ENCODE measurements at places on chromosomes 11 and 22.

GRCh38 chr11:68039526-68040086 is 781 bp downstream of the TCIRG1 start:
- no peak for DNase-seq

DNA sequence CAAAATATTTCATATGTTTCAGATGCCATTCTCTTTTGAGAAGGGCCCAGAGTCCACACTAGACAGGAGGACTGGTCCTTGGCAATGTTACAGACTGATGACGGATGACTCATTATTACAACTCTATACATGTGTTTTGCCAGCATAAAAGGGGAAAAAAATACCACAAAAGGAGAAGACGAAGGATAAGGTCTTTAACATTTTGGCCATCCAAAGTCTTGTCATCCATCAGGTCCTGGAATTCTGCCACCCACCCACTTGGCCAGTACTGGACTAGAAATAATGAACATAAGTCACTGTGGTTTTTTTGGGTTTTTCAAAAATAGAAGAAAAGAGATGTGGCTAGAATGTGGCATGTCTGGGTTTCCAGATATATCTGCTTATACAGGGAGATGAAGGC is 57.7 kb upstream of the BDNF start:
- DNase-seq, result no peak

DNA sequence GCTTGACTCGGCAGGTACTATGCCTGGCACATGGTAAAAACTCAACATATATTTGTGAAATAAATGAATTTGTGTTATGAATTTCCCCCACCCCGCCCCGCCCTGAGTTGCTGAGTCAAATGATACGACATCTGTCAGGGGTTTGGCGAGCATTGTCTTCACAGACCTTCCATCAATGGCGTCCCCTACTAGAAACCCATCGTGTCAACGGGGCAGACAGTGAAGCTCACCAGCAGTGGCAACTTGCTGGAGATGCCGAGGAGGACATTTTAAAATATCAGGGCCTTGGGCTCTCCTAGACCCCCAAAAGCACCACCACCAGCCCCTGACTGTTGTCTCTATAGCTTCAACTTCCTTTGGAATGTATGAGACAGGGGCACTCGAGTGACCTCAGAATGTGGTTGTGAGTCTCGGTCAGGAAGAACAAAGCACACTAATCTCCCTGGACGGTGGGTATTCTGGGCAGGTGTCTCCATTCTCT is 761 bp upstream of the NXF1 start:
- DNase-seq, result no peak

- DNase-seq, result no peak
These were observed 35.5 kb upstream of the RASSF10 start for GRCh38 chr11:12973528-12974181.

DNA sequence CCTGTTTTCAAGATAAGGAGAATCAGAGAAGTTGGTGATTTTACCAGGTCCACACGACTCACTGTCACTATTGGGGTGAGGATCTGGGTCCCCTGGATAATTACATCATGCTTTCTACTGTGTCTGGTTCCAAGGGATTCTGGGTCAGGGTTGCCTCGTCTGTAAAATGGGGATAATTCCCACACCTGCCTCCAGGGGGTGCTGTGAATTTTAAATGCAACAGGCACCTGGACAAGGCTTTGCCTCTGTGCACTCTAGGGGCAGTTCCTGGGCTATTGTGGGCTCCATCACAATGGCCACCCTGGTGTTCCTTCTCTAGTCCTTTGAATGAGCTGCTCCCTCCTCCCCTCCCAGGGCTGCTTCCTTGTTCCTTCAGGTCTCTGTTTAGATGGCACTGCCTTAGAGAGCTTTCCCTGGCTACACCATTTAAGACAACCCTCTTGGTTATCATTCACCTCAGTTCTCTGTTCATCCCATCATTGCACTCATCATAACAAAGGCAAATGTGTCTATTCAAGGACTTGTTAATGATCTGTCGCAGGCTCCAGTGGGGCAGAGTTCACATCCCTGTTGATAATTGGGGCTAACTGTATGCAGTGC is 178.6 kb downstream of the MIAT start:
- DNase-seq, result peak; percentile 22

- DNase-seq, result no peak
These were observed 932.8 kb downstream of the BRD1 start for GRCh38 chr22:48894804-48895250.

- DNase-seq, result no peak
These were observed 28.6 kb downstream of the PPARA start for GRCh38 chr22:46178755-46179505.

GRCh38 chr11:7563281-7563680 is 49.5 kb downstream of the PPFIBP2 start:
- no peak for DNase-seq

GRCh38 chr11:78419327-78419726 is 1.7 kb upstream of the GAB2 start:
- no peak for DNase-seq

GRCh38 chr11:73271936-73272679 is at the start of gene P2RY6:
TSS of gene P2RY6 (plus strand) at chr11:73272338. CDS start at chr11:73296519, 24,181 bp downstream.
- peak; percentile 94 for DNase-seq

- no peak for DNase-seq
These were observed 26.1 kb upstream of the KRTAP5-6 start for GRCh38 chr11:1670905-1671371.

- no peak for DNase-seq
These were observed 80.3 kb upstream of the NECTIN1 start for GRCh38 chr11:119809346-119809745.

DNA sequence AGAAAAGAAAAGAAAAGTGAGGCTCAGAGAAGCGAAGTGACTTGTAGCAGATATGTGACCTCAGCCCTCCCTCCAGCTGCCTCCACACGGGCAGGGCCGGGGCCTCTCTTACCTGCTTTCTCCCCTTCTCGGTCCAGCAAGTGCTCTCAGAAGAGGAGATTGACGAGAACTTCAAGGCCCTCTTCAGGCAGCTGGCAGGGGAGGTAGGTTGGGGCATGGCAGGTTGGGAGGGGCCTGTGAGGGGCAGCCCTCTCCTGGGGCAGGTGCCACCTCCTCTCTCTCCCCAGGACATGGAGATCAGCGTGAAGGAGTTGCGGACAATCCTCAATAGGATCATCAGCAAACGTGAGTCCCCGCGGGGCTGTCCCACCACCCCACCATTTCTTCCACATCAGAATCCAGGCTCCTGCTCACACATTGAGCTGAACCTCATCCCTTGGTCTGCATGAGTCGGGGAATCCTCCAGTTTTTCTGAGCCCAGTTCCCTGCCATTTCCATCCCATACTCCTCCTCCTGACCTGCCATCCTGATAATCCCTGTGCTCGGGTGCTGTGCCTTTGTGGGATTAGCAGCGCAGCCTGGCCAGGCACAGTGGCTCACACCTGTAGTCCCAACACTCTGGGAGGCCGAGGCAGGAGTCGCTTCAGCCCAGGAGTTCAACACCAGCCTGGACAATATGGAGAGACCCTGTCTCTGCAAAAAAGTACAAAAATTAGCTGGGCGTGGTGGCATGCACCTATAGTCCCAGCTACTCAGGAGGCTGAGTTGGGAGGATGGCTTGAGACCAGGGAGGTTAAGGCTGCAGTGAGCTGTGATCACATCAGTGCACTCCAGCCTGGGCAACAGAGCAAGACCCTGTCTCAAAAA is 26.4 kb downstream of the CAPN1 start:
- peak; percentile 64 for DNase-seq

- no peak for DNase-seq
These were observed 114.0 kb downstream of the TBC1D22A start for GRCh38 chr22:46876357-46876934.

DNA sequence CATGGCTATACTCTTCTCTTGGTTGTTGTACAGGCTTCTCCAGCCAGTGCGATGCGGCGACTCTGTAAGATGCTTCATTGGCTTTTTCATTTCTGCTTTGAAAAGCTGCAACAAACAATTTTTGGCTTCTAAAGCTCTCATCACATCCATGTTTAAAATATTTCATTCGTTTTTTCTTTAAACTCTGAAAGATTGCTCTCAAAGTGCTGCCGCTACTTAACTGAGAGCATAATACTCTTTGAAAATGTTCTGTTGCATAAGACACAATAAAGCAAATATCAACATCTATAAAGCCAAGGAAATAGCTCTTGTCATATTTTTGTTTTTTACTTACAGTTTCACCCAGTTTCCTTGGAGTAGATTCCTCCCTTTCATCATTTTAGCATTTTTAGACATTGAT is 468.3 kb downstream of the TBC1D22A start:
- DNase-seq, result no peak

DNA sequence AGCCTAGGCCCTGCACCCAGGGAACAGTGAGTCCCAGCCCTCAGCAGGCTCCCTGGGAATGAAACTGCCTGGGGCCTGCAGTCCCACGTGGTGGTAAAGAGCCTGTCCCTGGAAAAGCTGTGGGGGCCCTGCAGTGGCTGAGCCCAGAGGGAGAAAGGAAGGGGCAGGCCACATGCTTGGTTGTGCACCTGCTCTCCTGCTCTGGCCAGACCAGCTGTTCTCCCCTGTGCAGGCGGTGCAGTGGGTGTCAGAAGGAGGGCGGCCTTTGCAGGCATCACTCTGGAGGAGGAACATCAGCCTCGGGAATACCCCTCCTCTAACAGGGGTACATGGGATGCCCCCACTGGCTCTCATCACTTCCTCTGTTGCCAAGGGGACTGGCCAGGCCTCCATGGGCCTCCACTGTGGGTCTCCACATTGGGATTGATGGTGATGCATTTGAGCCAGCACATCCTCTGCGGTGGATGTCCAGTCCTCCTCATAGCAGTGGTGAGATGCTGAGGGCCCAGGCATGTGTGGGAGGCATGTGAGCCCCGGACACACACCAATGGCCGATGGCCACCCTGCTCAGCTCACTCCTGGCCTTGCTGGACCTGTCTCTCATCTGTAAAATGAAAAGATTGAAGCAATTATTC is 690.4 kb downstream of the BRD1 start:
- peak; percentile 62 for DNase-seq

- no peak for DNase-seq
These were observed 150.3 kb upstream of the NCAM1 start for GRCh38 chr11:112810951-112811350.

DNA sequence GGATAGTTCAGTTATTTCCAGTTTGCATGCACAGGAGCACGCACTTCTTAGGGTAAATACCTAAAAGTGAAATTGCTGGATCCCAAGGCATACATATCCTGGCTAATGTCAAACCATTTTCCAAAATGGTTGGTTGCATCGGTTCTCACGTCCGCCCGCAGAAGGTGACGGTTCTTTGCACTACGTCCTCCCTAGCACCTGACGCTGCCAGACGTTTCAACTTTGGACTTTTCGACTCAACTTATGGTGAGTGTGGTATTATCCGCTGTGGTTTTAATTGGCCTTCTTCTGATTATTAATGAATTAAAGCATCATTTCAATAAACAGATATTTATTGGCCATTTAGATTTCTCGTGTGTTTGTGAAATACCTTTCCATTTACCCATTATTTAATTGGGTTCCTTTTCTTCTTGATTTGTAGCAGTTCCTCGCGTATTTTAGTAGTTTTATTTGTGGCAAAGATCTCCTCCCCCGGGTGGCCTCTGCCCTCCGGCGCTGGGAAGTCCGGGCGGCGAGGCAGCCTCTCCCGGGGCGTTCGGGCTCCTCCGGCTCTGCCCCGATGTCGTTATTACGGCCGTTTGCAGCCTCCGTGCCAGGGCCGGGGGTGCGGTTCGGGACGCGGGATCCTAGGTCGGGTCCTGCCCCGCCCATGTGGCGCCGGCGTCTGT is at the start of gene JHY:
Gene JHY (plus strand): TSS at position 571 of the 668 bp plus-strand sequence. CDS start 3,091 bp downstream, outside the sequence.
- no peak for DNase-seq

DNA sequence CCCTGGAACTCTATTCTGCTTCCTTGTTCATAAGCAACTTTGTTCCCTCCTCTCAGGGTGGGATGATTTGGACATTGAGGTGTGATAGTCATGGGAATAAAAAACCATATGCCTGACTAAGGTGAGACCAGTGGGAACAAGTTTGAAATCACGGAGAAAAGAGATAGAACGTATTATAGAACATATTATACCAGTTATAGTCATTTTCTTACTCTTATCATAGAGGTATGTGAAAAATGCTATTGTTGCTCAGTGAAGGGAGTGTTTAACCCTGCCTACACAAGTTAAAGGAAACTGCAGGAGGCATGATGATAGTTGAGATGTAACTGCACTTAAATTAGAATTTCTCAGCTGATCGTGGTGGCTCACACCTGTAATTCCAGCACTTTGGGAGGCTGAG is 15.5 kb downstream of the OR6Q1 start:
- no peak for DNase-seq

- no peak for DNase-seq
These were observed 1889.7 kb downstream of the LRRC4C start for GRCh38 chr11:39569789-39570188.

DNA sequence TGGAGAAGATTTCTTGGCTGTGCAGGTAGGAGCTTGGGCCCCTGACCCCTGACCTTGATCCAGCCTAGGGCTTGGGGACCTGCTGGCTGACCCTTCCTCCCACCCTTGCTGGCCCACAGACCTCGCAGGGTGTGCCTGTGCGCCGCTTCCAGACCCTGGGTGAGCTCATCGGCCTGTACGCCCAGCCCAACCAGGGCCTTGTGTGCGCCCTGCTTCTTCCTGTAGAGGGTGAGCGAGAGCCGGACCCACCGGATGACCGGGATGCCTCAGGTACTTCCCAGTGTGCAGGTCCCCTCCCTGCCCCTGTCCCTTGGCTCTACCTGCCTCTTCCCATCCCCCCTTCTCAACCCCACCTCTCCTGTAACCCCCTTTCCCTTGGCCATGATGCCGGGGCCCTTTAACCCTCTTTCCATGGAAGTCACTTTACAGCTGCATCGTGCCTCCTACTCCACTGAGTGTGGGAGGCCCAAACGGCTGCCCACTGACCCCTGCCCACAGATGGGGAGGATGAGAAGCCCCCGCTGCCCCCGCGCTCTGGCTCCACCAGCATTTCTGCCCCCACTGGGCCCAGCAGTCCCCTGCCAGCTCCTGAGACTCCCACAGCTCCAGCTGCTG is 3.8 kb downstream of the INPPL1 start:
- DNase-seq, result no peak

DNA sequence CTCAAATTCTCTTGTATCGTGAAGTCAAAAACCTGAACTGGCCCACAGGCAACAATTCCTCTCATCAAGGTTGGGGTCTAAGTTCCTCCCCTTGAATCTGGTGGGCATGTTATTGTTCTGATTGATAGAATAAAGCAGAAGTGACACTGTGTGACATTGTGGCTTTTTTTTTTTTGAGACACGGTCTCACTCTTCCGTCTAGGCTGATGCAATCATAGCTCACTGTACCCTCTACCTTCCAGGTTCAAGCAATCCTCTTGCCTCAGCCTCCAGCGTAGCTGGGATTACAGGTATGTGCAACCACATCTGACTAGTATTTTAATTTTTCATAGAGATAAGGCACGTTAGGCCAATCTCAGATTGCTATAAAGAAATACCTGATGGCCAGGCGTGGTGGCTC is 8.9 kb upstream of the PELI3 start:
- no peak for DNase-seq

GRCh38 chr22:30014244-30014643 is 66.0 kb upstream of the HORMAD2 start:
- DNase-seq, result no peak

DNA sequence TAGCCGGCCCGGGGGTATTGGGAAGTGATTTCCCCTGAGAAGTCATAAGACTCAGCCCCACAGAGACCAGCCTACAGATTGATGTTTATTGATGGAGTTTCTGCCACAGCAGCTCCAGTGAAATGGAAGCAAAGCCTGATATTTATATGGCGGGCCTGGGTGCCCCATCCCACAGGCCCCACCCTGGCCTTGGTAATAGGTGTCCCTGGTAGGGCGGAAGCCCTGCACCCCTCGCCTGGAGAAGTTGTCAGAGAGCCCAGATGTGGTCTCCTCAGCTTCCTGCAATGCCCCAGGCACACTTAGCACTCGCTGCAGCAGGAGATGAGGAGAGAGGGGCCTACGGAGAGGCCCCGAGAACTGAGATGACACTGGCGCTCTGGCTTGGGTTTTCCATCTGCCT is 107.4 kb downstream of the MORC2 start:
- DNase-seq, result no peak

GRCh38 chr11:32280339-32280738 is 155.0 kb downstream of the WT1 start:
- DNase-seq, result no peak
